ENCODE measurements at places on chromosomes 11 and 22. TPM values are rescaled to one million over a fixed set of nuclear protein-coding genes. Genes with fewer than 3 reads are reported as not detected.

DNA sequence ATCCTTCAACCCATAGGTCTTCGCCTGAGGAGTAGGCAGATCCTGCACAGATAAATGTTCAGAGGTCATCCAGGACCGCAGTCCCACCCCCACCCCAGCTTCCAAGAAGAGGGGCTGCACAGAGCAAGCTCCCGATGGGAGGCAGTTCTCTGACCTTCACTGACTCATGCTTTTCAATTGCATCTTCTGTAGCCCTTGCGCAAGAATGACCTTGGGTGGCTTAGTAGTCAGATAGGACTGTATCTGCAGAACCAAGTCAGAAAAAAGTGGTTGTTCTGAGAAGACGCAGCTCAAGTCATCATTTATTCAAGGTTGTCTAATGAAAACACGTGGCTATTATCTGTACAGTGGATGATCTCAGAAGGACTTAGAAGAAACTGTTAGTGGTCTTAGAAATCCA, 16.4 kb upstream of the GRAMD1B start:
- DNase-seq: no peak

- DNase-seq: no peak
Observed at GRCh38 chr11:73468590-73469161, 92.5 kb downstream of the RELT start.

- DNase-seq: no peak
Observed at GRCh38 chr11:15775015-15775541, 581.3 kb downstream of the SOX6 start.

The NECTIN1 gene
- polyA plus RNA-seq: 19.0 TPM

The SOX6 gene
- 0.46 TPM for polyA plus RNA-seq

GRCh38 chr11:27279460-27279859, 83.6 kb downstream of the CCDC34 start:
- no peak for DNase-seq

The OR8K5 gene
- not detected for polyA plus RNA-seq

The FAU gene
- 1,178 TPM for polyA plus RNA-seq

DNA sequence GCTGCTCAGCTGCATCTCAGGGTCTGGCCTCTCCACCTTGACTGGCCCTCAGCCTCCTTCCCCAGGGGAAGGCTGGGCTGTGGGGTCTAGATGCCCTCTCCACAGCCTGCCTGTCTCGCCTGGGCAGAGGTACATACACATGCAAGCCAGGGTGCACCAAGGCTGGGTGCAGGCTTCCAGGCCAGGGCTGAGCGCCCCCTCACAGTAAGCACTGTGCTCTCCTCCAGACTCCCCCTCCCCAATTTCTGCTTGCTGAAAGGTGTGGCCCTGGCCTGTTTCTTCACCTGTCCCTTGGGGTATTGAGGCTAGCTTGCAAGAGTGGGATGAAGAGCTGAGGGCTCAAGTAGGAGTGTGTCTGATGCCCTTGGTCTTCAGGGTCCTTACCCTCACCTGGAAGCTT, 22.5 kb downstream of the RELT start:
- no peak for DNase-seq

GRCh38 chr11:29623144-29623722, 393.6 kb downstream of the KCNA4 start:
- no peak for DNase-seq

DNA sequence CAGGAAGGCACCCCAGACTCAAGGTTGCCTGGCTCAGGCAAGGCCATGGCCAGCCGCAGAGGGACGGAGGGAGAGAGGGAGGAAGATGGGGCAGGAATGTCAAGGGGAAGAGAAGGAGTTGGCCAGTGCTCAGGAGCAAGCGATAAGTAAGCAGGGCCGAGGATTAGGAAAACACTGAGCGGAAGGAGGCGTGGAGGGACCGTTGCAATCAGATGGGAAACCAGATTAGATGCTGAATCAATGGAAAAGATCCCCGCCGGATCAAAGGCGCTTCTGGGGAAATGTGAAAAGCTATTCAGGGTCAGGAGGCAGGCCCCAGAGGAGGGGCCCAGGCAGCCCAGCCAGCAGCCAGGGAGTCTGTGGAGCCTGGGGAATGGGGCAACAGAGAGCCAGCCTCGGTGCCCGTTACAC, 26.6 kb upstream of the MYEOV start:
- no peak for DNase-seq

DNA sequence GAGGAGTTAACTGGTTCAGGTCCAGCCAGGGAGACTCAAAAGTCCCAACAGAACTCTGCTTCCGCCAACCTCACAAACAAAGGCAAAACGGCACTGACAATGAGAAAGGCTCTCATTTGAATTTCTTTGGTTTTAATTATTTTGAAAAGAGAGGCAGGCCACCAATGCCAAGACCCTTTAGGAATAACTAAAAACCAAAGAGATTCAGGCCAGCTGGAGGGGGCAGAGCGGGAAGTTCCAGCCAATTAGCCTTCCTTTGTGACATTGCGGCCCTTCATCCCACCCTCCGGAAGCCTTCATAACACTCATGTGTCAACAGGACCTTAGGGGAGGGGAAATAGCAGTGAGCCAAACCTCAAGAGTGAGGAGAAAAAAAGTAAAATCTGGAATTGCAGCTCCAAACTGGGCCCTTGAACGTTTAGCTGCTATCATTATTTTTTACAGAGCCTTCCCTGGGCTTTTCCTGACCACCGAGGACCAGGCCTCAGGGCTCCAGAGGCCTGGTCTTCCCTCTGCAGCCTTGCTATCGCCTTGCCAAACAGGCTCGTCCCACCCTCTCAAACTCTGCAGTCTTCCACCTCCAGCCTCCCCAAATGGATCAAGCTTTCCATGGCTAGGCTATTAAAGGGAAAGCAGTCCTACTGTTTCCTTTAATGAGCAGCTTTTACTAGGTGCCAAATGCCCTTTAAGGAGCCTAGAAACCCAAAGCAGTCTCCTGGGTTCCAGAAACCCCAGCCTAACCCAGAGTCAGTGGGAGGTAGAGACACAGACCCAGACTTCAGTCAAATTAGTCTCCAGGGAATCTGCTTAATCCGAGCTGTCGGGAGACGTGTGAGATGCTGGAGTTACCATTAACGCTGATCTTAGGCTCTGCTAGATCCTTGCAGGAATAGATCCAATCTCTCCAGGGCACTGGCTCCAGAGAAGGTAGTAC, 114.2 kb downstream of the CCDC34 start:
- no peak for DNase-seq

GRCh38 chr11:67616431-67617242, 9.9 kb downstream of the NDUFV1 start:
- no peak for DNase-seq

The ART5 gene
- polyA plus RNA-seq: not detected
